ENCODE measurements at places on chromosomes 3 and 15.

DNA sequence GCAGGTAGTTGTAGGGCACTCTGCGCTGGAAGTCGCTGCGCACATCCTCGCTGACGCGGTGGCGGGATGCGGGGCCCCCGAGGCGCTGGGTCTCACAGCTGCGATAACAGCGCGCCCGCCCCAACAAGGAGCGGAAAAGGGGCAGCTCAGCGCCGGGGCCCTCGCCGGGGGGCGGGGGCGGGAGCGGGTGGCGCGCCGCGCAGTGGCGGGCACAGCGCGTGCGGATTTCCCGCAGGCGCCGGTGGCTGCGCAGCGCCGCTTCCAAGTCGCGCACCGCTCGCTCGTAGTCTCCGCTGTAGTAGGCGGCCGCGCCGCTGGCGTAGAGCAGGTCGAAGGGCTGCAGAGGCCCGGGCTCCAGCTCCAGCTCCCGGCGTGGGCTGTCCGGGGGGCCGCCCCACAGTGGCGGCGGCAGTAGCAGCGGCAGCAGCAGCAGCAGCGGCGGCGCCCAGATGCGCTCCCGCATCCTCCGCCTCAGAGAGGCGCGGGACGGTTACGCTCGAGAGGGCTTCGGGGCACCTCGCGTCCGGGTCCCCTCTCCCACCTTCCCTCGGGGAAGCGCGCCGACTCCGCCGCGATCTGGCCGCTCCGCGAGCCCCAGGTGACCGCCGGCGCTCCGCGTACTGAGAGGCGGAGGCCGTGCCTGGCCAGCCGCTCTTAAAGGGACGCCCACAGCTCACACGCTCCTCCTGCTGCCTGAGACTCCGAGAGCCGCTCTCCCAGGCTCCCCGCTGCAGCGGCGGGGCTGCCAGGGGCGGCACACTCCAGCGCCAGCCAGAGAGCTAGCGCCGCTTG, at the start of gene P3H2:
P3H2 (minus strand) TSS at position 629 of the 792 bp plus-strand sequence; CDS start at position 463, 166 bp downstream.
- DNase-seq, result no peak

DNA sequence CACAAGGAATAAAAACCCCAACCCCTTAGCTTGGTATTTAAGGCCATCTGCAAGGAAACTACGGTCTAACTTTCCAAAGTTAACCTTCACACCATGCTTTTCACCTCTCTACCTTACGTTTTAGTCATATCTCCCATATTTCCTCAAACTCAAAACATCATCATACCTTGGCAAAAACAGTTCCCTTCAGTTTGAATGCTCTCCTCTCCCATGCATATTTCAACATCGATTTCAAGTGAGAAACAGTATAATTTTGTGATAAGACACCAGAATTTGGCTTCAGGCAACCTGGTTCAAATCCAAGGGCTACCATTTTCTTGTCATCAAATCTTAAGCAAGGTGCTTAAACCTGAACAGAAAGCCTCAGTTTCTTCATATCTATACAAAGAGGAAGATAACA, 108.2 kb downstream of the THRB start:
- DNase-seq, result no peak

- no peak for DNase-seq
These were observed 70.6 kb downstream of the TM4SF4 start for GRCh38 chr3:149545049-149545448.

- no peak for DNase-seq
These were observed 67.9 kb upstream of the PLXNA1 start for GRCh38 chr3:126915015-126915414.

DNA sequence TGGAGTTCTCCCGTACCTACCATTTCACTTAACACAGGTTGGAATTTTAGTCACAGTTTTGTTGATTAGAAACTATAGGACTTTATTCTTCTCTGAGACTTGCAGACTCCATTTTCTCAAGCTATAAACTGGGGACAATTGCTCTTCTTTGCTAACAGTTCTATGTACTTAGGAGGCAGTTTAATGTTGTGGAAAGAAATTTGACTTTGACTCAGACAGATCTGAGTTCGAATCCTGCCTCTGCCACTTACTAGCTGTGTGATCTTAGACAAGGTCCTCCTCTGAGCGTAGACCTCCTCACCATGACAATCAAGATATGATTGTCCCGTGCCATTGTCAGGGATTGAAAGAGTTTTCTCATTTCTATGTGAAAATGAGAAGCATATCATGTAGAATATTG, 196.4 kb upstream of the HES1 start:
- no peak for DNase-seq

- DNase-seq, result no peak
These were observed 7.3 kb upstream of the ZBTB38 start for GRCh38 chr3:141360888-141361598.

DNA sequence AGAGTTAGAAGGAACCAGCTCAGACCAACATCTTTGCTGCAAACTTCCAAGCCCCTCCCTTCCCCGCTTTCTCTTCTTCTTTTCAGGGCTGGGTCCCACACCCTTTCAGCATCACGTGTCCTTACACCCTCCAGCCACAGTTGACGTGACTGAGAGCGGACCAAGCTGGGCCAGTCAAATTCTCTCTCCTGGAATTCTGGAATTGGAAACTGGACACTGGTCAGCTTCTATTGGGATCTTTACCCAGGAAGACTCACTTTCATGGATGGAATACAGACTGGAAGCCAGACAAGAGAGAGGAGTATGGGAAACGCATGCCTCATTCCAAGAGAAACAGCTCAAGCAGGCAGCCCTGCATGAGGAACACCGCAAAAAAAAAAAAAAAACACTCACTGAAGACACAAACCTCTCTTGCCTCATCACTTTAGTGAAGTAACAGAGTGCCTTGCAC, 12.4 kb upstream of the TPM1 start:
- no peak for DNase-seq

DNA sequence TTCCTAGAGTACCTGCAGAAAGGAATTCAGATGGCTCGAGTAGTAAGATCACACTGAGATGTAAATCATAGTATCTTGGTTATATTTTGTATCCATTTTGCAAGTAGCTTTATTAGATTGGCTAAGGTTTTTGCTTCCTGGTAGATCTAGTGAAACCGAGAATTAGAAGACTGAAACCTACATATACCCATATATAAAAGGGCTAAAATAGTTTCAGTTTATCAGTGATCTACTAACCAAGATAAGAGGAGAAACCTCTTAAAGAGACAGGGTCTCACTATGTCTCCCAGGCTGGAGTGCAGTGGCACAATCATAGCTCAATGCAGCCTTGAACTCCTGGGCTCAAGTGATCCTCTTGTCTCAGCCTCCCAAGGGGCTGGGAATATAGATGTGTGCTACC, 135.3 kb downstream of the PCCB start:
- DNase-seq, result no peak

GRCh38 chr3:127544803-127545201, 45.7 kb downstream of the TPRA1 start:
- DNase-seq, result no peak

DNA sequence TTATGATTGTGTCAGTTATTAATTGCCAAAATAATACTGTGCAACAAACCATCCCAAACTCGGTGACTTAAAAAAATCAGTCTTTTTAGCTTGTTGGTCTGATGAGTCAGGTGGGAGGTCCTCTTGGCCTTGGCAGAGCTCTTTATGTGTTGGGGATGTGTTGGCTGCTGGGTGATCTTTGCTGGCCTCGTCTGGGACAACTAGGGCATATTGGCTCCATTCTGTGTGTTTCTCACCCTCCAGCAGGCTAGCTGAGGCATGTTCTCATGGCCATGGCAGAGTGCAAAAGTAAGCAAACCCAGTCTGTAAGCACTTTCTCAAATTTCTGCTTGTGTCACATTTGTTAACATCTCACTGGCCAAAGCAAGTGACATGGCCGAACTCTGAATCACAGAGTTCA, 251.6 kb downstream of the RPLP1 start:
- DNase-seq, result no peak

All from memory B cell (primary cell).